Motor neuron (in vitro differentiated cells): ENCODE measurements at places on chromosomes 4 and X. TPM values are rescaled to one million over a fixed set of nuclear protein-coding genes. Genes with fewer than 3 reads are reported as not detected.

- ATAC-seq = no peak
Observed at GRCh38 chr4:150510176-150510865, 71.6 kb upstream of the MAB21L2 start.

- ATAC-seq = no peak
Observed at GRCh38 chr4:155615081-155615887, 51.4 kb upstream of the GUCY1A1 start.

DNA sequence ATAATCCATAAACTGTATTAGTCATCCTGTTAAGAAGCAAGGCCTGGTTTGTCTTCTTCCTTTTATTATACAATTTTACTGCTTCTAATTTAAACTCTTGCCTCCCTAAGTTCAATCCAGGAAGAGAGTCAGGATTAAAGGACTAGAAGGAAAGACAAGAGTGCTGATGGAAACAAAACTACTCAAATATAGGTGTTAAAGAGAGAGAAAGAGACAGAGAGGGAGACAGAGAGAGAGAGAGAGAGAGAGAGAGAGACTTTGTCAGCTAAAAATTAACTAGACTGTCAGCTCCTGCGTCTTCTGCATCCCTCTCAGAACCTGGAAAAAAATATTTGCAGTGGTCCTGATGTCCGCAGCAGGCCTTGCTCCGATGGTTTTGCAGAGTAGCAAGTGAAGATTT lies 13.5 kb upstream of the FGG start:
- ATAC-seq = no peak

CLTRN gene
- 0.64 and 0.97 TPM in 2 replicates for total RNA-seq

MAEA gene
- 42.4 and 46.5 TPM in 2 replicates for total RNA-seq

DNA sequence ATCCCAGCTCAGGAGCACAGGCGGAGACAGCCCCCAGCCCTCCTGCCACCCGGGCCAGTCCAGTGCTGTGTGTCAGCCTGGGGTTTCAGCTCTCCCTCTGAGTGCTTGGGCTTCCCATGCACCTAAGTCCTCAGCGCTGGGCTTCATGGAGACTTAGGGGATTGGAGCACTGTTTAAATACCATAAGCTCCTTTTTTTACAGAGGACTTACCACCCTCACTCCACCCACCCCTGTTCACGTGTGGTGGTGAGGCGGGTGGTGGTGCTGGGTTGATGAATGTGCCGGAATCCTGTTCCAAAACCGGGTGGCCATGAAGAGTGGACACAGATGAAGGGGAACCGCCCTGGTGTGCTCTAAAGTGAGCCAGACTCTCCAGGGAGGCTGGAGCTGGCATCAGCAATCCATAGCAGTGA lies 66.9 kb downstream of the PSAPL1 start:
- ATAC-seq = no peak

TXK gene
- total RNA-seq = 0.36 and 0.37 TPM in 2 replicates

DNA sequence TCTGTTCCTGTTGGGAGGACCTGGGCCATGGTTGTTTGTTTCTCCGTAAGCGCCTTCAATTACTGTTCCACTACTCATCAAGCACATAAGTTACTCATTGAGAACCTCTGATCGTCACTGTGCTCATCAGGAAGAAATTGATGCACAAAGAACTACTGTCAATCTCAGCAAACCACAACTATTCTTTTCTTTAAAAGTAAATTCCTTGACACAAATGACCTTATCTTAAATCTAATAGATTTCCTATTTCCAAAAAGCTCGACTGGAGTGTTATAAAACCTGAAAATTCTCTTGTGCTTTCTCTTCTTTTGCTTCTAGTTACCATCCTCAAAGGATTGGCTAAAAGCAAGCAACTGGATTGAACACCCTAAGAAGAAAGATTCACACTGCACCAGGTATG lies at the start of gene MUC7:
TSS of gene MUC7 (plus strand) at position 301 of the 400 bp plus-strand sequence. CDS start 1,825 bp downstream, outside the sequence.
- ATAC-seq = no peak

DNA sequence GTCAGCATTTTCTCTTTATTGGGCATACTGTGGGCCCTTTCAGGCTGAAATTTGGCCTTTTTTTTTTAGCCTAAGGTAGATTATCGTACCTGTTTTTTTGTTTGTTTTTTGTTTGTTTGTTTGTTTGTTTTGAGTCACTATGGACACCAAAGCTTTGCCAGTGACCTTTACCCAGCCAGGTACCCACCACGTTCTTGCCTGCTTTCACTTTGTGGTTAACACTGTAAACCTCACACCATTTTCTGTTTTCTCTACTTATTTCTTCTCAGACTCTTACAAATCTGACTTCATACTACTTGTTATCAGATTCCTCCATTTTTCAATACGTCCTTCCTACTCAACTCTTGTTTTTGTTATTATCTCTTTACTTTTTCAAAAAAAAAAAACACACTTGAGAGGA lies 81.5 kb downstream of the ZNF674 start:
- ATAC-seq = no peak

GRCh38 chrX:12843668-12844279 lies 23.1 kb upstream of the TLR7 start:
- no peak for ATAC-seq

NIPAL1 gene
- 1.0 and 1.4 TPM in 2 replicates for total RNA-seq

LRP2BP gene
- total RNA-seq = 6.5 and 10.9 TPM in 2 replicates

GRCh38 chr4:38466401-38466800 lies 197.6 kb upstream of the KLF3 start:
- ATAC-seq = no peak

DMRTC1B gene
- 0.78 TPM in 1 of 2 replicates, not detected in the other for total RNA-seq

DNA sequence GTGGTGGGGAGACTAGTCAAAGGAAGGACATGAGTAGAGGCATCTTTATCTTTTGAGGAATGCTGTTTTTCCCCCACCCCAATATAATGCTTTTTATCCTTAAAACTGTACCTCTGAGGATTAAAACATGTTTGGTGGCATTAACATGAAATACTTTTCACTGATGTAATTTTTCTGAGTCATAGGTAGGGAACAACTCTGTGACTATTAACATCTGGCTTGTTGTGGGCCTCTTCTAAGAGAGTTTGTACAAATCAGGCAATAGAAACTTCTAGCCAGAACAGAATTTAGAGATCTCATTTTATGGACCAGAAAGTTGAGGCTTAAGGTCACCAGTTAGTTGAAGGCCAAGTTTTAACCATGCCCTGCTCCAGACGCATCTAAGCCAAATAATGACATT lies 207.6 kb downstream of the SOX3 start:
- peak; percentile 70 for ATAC-seq

XG gene
- total RNA-seq = not detected in 2 replicates

G3BP2 gene
- total RNA-seq = 242 and 245 TPM in 2 replicates

DNA sequence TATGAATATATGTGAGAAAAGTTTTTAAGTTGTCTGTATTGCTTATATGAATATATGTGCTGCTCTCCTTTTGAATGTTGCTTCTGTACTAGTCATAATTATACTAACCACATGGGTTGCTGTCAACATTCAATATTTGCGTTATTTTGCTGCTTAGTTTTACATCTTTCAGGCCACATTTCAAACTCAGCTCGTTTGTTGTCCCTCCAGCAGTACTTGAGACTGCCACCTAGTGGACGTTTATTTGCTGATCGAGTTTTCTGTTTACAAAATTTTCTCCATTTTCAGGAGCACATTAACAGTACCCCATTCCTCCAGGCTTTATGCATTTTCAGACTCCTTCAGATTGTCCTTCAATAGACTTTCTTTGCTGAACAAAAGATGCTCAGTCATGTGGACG lies 75.8 kb downstream of the NUDT11 start:
- no peak for ATAC-seq

GABRE gene
- total RNA-seq = 0.17 and 0.36 TPM in 2 replicates

GRCh38 chrX:13252726-13253125 lies 67.1 kb downstream of the ATXN3L start:
- ATAC-seq = no peak

- ATAC-seq = no peak
Observed at GRCh38 chrX:79146640-79147390, 2.3 kb downstream of the GPR174 start.

- no peak for ATAC-seq
Observed at GRCh38 chr4:103498161-103499070, 221.4 kb downstream of the TACR3 start.

GRCh38 chr4:28879178-28879577 lies 1841.0 kb upstream of the PCDH7 start:
- ATAC-seq = no peak

UGT2A1 gene
- 1.5 and 4.5 TPM in 2 replicates for total RNA-seq
